ENCODE measurements at places on chromosomes 3 and 15. TPM values are rescaled to one million over a fixed set of nuclear protein-coding genes. Genes with fewer than 3 reads are reported as not detected.
A peak's percentile ranks its signal among the peaks of the same experiment; 100 is the strongest.

The IREB2 gene
- 47.6 TPM for total RNA-seq

The SYNM gene
- total RNA-seq = 1.3 TPM

The DPP8 gene
- 24.9 TPM for total RNA-seq

The FAM240A gene
- not detected for total RNA-seq

The OPA1 gene
- total RNA-seq = 96.0 TPM

The SNTN gene
- total RNA-seq = not detected

The GOLGA8G gene
- total RNA-seq = not detected

The BLM gene
- total RNA-seq = 70.4 TPM

DNA sequence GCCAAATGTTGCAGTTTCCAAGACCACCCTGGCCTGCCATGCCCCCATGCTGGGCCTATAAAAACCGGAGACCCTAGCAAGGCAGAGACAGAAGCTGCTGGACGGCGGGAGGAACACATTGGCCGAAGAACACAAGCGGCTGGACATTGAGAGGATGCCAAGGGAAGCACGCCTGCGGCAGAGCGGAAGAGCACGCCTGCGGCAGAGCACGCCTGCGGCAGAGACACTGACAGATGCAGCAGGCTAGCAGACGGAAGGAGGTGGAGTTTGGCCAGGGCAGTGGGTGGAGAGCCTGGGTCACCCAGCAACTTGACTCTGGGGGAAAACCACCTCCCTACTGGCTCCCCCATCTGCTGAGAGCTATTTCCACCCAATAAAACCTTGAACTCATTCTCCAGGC is 322.3 kb upstream of the TBL1XR1 start:
- no peak for DNase-seq

GRCh38 chr15:43522247-43522646 is 4.8 kb downstream of the MAP1A start:
- DNase-seq = no peak

DNA sequence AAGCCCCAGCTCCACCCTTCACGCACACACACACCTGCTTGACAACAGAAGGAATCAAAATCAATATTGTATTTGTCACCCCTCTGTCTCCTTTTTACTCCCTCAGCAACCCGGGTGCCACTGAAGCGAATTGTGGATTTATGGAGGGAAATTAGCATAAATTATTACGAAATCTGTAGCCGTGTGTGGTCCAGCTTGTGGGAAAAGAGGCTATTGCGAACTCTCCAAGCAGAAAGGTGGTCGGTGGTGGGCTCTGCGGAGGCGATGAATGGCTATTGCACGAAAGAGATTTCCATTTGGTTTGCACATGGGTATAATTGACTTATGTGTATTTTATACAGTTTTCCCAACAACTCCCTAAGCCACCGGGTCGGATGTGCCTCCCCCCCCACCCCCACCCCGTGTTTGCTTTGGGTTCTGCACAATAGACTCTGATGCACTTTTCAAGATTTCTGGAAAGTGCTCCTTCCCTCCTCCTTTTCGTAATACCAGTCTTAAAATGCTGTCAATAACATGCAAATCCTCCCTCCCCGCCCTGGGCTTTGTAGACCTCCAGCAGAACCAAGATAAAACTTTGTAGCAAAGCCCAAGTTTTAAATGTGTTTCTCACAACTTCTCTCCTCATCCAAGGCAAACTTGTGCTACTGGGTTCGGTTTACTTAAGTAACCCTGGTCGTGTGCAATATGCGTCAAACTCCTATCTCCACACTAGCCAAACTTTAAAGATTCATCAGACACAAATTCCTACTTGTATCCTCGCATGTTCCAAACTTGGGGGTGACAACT is 3.1 kb upstream of the FOXB1 start:
- no peak for DNase-seq

DNA sequence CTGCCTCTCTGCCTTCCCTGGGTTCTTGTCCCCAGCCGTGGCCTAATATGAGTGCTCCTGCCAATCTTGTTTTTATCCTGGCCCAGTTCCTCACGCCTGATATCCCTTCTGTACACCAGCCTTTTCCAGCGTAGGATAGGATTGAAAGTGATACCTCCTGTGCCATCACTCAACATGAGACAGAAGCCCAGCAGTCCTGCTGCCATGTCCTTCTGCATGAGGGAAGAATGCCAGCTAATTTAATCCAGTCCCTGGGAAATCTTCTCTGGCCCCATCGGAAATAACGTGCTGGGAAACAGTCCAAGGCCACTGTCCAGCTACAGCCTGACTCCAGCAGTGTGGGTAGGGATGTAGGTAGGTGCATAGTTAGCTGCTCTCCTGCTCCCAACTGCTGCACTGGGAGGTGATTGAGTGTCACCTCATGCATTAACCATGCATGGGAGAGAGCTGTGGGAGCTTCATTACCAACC is 92.0 kb upstream of the TPM1 start:
- no peak for DNase-seq

GRCh38 chr3:171177056-171177455 is 150.5 kb upstream of the SLC2A2 start:
- no peak for DNase-seq

DNA sequence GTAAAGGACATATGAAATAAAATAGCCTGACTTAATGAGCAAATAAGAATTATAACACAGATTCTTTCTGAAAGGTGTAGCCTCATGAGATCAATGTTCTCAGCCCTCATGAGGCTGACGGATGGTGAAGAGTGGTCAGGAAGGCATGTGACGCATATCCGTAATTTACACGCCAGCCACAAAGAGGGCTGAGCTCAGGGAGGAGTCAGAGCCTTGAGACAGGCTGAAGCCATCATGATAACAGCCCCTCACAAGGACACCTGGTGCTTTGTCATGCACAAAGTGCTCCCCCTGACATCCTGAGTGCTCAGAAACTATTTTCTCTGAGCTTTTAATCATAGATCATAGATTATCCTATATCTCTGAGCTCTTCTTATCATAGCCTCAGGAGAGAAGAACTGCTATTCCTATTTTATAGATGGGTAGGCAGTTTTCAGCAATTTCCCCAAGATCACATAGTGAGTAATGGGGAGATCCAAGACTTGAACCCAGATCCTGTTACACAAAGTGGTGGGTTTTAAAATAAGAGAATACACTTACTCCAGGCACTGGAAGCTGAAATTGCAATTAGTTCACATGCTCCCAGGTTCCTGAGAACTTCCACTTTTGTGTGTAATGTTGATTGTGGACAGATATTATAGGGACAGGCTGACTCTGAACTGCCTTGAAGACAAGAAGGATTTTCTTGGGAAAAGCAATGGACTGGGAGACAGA is 267.1 kb downstream of the RPLP1 start:
- DNase-seq = peak; percentile 78

DNA sequence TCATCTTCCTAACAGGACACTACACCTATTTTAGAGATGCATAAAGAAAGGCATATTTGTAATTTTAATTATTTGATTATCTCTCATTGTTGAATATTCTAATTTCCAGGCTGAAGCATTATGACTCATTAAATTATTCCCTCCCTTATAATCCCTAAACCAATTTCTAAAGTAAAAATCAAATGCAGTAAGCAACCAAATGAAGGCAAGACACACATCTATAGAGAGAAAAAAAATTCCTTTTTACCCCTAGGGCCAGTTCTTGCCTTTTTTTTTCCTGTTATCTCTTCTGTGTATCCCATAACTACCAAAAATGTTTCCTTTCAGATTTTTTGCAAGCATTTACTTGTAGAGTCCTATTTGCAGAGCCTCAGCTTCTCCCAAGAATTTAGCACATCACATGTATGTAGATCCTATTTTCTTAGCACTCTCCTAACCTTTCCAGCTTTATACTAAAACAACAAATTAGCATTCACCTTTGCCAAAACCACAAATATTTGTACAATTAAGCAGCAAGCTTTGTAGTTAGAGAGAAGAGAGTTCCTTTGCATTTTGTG is 177.9 kb downstream of the SATB1 start:
- no peak for DNase-seq

DNA sequence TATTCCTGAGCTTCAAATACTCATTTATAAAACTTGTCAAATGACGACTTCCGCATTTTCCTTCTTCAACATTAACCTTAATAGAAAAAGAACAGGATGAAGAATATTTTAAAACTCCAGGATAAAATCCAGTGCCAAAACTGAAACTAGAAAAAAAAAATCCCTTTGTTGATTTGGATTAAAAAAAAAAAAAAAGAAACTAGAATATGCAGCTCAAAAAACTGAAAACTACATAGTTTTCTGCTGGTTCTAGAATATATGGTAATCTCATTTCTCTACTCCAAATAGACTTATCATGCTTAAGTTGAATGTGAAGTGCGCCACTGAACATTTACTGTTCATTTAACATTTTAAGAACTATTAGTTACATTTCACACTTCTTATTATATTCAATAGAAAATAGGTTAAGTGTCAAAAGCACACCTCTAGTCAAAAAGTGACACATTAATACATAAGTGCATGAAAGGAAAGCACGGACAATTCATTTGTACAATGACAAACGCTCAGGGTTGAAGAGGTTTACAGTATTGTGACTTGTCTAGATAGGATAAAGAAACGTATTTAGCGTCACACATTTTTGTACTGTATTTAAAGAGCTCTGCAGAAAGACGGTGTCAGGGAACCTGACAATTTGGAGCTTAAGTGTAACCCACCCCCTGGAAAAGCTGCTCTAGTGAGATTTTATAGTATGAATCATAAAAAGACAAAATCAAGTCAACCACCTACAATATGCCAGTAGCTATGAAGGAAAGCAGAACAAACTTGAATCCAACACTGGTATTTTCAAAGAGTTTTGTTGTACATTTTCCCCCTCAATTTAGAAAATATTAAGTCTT is 5.8 kb downstream of the TRA2B start:
- DNase-seq = no peak
